ENCODE measurements at places on chromosomes 4 and X. TPM values are rescaled to one million over a fixed set of nuclear protein-coding genes. Genes with fewer than 3 reads are reported as not detected.

DNA sequence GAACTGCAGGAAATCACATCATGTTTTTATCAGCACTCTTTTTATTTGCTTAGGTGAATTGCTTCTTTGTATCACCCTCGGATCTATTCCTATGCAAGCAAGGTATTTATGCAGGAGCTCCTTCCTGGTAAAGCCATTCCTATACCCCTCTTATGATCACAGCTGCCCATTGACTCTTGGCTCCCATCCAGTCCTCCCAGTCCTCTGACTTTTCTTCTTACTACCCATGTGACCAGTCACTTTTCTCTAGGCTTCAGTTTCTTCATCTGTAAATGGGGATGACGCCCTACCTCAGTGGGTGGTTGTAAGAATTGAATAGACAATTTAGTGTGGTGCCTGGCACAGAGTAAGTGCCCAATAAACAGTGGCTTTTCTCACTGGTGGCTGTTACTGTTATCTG is 144.9 kb downstream of the FHIP1A start:
- DNase-seq: no peak

CCDC149 gene
- total RNA-seq: not detected

DNA sequence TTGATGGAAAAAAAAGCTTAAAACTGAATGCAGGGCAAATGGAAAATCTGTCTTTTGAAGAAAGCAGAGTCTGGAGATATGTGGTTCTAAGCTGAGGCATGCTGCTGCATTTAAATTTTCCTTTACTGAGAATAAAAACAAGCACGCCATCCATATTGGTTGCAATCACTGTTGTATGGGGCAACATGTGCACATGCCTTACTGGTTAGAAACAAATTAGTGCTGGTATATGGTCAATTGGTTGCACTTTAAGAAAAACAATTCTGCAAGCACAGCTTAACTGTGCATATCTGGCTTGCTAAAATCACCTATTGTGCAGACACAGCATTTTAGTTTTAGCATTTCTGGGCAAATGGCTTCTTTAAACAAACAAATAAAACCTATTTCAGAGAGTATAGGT is 239.1 kb downstream of the NDST4 start:
- no peak for DNase-seq

- no peak for DNase-seq
These were observed 47.2 kb upstream of the RASGEF1B start for GRCh38 chr4:81518762-81519426.

DNA sequence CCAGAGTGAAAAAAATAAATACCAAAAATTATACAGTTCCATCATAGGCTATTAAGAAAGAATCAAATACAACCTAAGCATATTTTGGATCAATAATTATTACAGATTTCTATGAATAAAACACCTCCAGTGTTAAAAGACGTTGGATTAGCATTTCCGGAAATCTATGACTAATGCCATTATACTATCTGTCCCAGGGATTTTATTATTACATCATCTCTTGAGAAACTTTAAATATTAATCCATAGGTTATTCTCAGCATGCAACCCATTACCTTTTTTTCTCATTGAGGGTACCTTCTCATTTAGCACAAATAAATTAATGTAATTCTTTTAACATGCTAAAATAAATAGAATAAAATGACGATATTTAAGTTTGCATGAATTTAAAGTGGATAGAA is 44.6 kb downstream of the CXorf58 start:
- DNase-seq: no peak

ADGRL3 gene
- total RNA-seq: not detected

OPRPN gene
- not detected for total RNA-seq

RAB33A gene
- total RNA-seq: 8.0 TPM

RBM47 gene
- 6.3 TPM for total RNA-seq

DNA sequence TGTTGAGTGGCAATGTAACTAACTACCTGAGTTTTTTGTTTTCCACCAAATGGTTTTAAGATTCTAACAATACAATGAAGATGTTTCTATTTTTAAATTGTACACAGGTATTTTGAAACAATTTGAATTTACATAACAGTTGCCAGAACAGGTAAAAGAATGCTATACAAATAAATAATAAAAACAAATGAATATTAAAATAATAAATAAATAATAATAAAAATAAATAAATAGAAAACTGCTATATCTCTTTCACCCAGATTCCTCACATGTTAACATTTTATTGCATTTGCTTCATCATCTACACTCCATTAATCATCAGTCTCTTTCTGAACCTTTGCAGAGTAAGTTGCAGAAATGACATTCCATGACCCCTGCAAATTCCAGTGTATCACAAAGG is 32.3 kb upstream of the DSPP start:
- no peak for DNase-seq

GRCh38 chr4:10096978-10097335 is 19.6 kb downstream of the WDR1 start:
- no peak for DNase-seq

DNA sequence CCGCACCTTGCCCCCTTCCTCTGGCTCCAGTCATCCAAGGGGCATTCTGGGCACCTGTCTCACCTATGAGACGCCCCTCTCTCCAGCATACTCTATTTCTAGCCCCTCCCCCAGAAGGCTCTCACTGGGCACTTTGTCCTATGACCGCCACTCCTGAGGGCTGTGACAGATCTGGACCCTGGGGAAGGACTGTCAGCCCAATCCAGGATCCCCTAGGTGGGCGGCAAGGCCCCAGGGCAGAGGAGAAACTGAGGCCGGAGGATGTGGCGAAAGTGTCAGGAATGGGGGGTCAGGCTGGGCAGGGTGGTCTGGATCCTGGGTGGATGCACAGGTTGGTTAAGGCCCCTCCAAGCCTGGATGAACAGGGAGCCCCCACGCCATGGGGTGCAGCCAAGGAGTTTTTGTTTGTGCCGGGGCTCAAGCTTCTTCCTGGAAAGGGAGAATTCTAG is 16.2 kb upstream of the NAT8L start:
- DNase-seq: no peak

- DNase-seq: no peak
These were observed 1.5 kb upstream of the TSPAN5 start for GRCh38 chr4:98659741-98660462.

- no peak for DNase-seq
These were observed 648.6 kb upstream of the AGA start for GRCh38 chr4:178090640-178091411.

TMPRSS11D gene
- total RNA-seq: not detected

GRCh38 chrX:57822398-57822797 is 87.9 kb downstream of the ZXDA start:
- DNase-seq: no peak

DNA sequence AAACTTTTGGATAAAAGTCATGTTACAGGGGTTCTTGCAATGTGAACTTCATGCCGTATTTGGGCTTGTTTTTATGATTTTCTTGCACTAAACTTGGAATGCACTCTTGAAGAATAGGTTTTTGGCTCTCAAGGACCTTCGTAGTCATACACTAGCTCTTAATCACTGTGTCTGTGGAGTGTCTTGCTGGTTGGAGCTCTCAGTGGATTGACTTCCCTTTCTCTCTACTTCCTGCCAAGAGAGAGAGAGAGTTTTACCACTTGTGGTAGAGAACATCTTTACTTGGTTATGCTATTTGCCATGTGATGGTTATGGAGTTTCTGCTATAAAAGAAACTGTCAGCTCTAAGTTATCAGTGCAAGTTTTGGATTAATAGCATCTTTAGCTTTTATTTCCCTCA is 112.4 kb downstream of the BMPR1B start:
- no peak for DNase-seq

DNA sequence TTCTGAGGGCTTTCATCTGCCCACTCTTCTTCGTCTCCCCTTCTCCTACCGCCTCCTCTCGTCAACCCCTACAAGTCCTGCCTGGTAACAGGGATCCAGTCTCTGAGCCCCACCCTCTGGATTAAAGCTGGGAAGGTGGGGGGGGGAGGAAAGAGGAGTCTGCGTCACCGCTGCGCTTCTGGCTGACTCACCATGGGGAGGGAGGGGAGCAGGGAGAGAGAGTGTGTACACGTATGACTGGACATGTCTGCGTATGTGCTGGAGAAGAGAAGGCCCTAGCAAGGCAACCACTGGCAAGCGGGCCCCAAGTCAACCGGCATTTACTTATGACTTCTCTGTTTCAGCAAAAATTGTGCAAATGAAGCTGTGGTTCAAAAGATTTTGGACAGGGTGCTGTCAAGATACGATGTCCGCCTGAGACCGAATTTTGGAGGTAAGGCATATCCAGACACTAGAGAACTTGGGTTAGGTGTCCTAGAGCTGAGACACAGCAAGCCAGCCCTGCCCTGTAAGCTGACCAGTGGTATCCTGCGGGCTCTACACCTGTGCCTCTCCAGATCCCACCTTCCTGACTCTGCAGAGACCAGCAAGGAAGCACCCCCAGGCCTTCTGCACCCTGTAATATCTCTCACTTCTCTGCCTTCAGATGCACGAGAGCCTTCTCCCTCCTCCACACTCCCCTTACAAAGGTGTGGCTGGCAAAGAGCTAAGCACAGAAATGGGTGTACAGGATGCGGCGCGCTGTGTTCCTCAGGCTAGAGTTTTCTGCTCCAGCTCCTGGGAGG is 2.5 kb downstream of the GABRQ start:
- DNase-seq: no peak

F8A3 gene
- total RNA-seq: 9.4 TPM

RAB41 gene
- not detected for total RNA-seq

DNA sequence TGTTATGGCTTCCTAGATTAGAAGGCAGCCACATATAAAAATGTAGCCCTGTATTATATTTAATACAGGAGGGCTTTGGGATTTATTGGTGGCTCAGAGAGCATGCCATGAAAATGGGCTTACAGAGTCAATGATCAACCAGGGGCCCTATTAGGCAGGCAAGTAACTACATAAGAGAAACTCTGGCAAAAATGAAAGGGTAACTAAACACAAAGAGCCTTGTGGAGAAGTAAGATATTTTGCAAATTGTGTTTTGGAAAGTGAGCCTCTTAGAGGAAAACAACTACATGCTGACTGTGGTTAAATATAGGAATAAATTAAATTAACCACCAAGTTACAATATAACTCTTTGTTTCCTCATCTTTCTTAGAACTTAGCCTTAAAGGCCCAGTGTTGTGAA is 5.5 kb downstream of the SAT1 start:
- DNase-seq: no peak

- DNase-seq: no peak
These were observed 812.9 kb downstream of the FSTL5 start for GRCh38 chr4:161350946-161351345.

NPY2R gene
- total RNA-seq: not detected
